Activated T-helper 1 cell treated with Interleukin-2 at 50 U/mL for 16 hours (primary cell): ENCODE measurements at places on chromosomes 1 and 21.

DNA sequence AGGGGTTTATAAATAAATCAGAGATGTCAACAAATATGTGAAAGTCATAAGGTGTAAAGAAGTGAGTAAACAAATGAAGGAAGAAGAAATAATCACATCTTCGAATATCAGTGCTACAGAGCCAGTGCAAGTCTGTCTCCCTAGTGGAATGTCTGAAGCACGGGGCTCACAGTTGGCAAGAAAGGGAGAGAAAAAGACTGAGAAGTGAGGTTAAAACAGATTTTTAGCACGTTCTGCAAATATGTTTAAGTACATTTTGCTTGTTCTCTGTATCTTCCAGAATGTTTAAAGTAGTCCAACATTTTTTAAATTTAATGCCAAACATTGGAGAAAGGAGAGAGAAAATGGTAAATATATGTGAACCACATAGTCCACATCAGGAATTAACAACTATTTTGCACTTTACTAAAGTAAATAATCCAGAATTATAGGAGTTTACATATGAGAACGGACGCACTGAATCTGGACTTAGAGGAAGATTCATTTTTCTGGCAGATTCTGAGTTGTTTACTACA is 682.4 kb downstream of the LTN1 start:
- no peak for DNase-seq

DNA sequence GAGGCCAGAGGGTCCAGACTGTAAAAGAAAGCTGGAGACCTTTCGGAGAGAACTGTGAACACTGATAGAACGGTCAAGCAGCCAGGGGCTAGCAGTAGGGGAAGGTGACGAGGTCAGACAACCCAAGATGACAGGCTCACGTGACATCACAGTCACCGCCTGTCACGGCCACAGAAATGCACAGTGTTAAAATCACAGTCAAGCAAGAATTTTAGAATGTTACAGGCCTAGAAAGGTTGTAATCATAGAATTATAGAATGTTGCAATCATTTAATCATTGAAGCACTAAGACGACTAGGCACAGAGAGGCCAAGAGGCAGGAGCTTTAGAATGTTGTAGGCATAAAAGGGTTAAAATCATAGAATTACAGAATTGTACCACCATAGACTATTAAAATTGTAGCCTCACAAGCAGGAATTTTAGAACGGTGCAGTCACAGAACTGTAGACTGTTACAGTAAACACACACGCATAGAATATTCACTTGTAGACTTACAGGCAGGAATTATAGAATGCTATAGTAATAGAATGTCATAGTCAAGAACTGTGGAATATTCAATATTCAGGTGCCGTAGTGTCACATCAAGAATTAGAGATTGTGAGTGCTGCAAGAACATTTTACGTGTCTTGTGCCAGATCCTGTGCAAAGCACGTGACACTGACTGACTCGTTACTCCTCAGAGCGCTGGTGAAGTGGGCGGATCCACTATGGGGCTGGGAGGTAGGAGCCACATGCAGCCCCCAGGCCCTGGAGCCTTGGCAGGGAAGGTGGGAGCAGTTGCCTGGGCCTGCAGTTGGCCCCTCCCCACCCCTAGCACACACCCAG is 118.1 kb downstream of the EPHB2 start:
- DNase-seq: no peak

DNA sequence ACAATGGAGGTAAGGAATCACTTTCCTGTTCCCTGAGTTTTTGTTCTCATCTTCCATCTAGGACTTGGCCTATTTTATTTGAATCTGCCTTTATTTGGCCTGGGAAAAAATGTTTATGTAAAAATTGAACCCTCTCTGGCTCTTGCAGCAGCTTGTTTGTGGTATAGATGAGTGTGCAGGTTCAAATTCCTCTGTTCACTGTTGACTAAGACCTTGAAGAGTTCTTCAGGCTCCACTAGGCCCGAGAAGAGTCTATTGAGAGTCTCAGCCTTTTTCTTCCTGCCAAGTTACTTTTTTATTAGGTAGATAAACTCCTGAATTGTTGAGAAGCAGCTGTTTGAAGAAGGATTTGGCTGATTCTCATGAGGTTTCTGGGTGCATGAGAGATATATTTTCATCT is 248.8 kb upstream of the ADGRL2 start:
- DNase-seq: no peak

- DNase-seq: no peak
These were observed 1521.4 kb downstream of the PLA2G4A start for GRCh38 chr1:188350104-188350503.

- DNase-seq: no peak
These were observed 50.9 kb downstream of the ACBD6 start for GRCh38 chr1:180451504-180451903.

DNA sequence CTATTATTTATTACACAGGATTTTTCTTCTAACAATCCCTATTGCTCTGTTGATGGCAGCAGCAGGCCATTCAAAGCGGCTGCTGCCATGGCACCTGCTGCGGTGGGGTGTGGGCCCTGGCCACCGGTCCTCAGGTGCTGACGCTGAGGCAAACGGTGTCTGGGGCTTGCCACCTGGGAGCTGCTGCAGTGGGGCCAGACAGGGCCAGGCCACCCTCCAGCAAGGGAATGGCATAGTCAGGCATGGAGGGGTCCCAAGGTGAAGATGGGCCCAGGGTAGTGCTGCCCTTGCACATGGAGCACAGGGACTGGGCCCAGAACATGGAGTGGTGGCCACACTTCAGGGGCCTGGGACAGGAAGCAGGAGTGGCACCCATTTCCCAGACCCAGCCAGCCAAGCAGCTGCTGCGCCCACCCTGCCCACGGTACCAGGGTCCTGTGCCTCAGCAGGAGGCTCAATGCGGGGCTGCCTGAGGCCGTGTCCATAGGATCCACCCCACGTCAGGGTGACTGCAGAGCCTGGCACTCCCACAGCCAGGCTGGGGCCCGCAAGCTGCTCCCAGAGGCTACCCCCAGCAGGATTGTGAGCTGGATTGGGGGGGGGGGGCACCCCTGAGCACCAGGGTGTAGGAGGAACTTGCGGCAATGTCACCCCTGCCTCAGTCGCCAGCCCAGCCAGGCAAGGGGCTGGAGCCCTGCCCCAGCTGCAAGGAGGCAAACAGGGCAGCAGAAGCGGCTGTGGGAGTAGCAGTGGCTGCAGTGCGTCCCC is 53.9 kb upstream of the KRTAP11-1 start:
- DNase-seq: no peak

- no peak for DNase-seq
These were observed 44.7 kb upstream of the GOLT1A start for GRCh38 chr1:204258213-204259115.

DNA sequence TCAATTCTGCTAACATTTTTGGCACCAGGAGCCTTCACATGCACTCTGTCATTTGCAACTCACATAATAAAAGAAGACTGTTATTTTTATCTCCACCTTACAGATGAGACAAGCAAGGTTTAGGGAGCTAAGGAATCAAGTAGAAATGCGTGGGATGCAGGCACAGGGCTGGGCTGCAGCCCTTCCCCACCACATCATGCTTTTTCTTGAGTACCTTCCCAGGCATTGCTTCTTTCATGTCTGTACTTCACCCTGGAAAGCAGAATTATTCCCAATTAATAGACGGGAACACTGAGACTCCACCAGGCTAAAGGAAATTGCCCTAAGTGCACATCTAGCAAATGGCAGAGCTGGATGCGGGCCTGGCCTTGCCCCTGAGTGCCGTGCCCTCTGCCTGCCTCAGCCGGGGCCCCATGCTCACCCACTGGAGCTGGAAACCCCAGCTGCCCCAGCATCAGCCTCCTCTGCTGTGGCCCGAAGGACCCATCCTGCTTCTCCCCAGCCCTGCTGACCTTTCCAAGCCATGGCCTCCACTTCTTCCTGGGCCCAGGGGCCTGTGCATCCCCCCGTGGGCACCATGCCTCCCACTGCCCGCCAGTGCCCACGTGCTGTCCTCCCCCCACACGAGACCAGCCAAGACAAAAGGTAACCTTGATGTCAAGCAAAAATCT is 257.5 kb downstream of the TOMM20 start:
- DNase-seq: no peak

GRCh38 chr1:218817071-218817470 is 356.6 kb upstream of the LYPLAL1 start:
- no peak for DNase-seq

DNA sequence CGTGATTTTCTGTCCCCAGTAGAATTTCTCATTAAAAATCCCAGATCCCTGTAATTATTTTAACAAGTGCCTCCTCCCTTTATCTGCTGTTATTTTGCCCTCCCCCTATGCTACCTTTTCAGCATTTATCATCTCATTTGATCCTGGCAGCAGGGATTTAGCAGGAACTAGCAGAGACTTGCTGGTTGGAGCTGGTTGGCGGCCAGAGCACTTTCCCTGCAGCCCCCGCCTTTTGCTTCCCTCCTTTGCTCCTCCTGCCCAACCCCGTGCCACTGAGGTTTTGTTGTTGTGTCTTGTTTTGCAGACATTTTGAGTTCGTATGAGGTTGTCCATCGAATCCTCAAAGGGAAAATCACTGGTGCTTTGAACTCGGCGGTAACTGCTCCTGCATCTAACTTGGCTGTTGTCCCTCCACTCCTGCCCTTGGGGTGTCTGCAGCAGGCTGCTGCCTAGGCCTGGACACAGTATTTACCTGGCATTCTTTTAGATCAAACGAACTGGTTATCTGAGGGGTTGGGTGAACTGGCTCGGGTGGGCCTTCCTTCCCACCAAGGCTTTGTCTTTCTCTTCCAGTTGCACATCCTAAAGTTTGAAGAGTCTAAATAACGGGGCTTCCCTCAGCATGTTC is 11.2 kb downstream of the UBE2Q1 start:
- DNase-seq: no peak

DNA sequence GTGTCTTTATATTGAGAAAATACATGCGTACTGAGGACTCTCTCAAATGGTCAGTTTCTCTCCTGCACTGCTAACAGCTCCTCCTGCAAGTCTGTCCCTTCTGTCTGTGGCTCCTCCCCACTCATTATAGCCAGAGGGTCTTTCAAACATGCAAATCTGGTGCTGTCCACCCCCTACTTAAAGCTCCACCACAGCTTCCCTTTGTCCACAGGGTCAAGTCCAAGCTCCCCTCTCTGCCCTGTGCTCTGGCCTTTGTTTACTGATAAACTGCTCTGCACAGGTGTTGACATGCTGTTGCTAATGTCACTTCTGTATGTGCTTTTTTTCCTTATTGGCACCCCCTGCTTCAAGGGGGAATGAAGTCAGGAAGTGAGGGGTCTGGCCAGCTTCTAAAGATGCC is 47.7 kb upstream of the GPR37L1 start:
- DNase-seq: no peak

- no peak for DNase-seq
These were observed 18.0 kb upstream of the LCE2D start for GRCh38 chr1:152645146-152645545.

DNA sequence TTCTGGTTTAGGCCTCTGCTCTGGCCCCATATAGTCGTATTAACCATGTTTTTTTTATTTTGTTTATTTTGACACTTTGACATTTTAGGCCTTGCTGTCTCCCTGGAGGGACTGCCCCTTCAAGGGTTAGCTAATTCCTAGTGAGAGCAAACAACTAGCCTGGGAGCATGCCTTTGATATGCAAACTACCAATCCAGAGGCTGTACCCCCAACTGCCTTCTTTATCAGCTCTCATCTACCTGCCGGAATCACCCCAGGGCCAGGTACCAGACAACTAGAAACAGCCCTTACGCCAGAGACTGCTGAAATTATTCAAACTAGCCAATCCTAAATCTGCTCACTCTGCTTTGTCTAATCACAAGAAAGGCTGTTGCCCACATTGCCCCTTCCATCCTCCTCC is 13.0 kb upstream of the ST6GALNAC5 start:
- no peak for DNase-seq

DNA sequence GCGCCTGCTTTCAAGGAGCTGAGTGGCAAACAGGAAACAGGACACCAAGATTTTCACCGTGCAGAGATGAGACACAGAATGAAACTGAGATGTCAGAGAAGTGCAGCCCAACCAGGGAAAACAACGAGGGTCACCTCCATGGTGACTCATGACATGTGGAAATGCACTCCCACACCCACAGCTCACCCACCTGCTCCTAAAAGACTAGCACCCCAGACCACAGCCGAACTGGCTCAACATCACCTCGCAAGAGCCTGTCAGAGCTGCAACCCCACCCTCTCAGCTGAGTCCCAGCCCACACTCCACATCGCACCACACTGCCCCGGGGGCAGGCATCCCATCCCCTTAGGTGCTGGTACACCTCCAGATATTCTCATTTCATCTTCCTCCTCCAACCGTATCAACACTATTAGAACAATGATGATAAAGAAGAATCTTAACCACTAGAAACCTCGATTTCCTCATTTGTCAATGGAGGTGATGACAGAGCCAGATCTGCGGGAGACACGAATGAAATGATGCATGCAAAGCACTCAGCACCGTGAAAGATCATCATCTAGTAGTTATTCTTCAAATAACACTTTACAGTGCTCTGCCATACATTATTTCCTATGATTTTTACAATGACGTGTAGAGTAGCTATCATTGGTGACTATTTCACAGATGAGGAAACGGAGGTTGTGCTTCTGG is 103.2 kb downstream of the DMRTB1 start:
- no peak for DNase-seq

- DNase-seq: no peak
These were observed 25.2 kb upstream of the KIF26B start for GRCh38 chr1:245129319-245130240.

DNA sequence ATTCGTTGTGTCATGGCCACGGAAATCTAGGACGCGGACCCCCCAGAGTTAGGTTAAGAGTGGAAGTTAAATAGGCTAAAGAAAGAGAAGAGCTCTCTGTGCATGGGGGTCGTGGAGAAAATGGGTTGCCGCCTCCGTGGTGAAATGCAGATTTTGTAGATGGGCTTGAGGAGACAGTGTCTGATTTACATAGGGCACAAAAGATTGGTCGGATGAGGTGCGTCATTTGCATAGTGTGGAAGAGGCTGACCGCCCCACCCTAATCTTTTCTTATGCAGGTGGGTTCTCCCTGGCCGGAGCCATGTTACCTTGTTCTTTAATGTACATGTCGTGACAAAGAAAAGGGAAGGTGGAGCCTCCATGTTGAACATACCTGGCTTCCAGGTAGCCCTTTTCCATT is 14.3 kb upstream of the SLC5A9 start:
- DNase-seq: no peak

GRCh38 chr1:117556976-117557375 is 48.9 kb upstream of the TENT5C start:
- no peak for DNase-seq

DNA sequence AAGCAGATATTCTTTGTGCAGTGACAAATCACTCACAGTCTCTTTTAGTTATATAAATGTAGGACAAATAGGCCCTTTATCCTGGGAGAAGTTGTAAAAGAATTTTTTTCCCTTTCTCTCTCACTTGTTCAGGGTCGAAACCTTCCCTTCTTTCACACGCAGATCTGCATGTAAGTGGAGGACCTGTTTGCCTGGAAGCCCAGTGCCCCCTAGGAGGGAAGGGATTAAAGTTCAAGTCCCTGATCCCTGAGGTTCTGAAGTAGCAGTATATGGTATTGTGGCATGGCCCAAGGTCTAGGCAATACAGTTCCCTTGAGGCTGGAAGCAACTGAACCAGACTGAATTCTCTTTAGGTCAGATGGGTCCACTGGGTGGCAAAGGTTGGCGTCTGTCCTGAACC is 48.6 kb upstream of the PTGFRN start:
- DNase-seq: no peak
